ENCODE measurements at places on chromosomes 5 and 9.

DNA sequence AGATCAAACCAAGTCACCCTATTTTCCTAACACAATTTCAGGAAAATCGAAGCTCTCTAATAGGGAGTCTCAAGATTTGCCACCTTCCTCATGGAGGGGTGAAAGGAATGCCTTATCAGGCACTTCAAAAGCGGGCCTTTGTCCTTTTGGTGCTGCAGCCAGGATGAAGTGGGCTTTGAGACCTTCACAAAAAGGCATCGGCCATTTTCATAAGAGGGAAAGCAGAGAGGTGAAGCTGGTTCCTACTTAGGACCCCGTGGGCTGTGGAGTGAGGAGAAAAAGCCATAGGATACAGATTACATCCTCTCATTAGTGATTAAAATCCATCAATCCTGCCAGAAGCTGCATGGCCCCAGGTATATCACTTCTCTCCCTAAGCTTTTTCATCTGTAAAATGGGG, 859 bp downstream of the CDKN2AIPNL start:
- no peak for DNase-seq

GRCh38 chr5:172413601-172414171, 40.6 kb downstream of the SH3PXD2B start:
- DNase-seq: no peak

DNA sequence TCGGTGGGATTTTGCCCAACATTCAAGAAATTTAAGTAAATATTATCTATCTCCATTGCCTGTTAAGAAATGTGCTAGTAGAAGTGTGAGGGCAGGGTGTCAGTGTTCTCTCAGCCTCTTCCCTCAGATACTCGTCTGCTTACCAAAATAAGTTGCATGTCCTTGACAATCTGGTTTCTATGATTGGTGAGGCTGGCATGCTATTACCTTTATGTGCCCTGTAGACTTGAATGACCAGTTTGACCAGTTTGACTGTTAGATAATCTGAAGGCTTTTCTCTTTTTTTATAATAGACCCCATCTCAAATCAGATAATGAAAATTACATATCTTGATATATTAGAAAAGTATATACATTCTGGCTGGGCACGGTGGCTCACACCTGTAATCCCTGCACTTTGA, 348 bp downstream of the CATSPER3 start:
- no peak for DNase-seq

GRCh38 chr9:17130291-17130690, 4.5 kb upstream of the CNTLN start:
- DNase-seq: no peak

GRCh38 chr5:102532123-102532522, 33.3 kb upstream of the SLCO6A1 start:
- no peak for DNase-seq

GRCh38 chr5:16542236-16542635, 74.6 kb downstream of the RETREG1 start:
- DNase-seq: no peak

DNA sequence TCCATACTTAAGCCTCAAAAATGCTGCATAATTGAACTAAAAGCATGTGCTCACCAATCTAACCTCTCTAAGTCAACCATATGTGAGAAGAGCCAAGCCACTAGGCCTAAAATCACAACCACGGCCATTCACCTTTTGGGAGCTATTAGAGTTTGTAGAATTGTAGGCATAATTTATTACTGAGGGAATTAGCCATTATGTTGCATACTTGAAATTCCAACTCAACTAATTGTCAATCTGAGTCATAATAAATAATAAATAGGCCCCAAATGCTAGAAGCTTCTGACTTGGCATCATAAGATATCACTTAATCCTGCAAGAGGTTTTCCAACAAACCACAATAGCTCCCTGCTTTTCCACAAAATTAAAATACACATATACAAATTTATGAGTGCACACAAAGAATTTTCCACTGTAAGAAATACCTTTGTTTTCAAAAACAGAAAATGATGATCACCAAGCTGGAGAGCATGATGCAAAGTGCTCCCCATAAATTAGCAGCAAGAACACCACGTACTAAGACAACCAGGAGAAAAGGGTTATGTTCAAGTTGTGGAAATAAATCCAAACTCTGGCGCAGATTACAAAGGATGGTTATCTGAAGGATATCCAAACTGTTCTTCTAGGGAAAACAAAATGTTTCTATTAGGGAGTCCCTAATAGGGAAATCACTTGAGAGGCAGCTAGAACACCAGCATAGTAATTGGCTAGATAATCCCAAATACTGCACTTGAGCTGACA, 250.0 kb upstream of the SLC30A5 start:
- DNase-seq: no peak

DNA sequence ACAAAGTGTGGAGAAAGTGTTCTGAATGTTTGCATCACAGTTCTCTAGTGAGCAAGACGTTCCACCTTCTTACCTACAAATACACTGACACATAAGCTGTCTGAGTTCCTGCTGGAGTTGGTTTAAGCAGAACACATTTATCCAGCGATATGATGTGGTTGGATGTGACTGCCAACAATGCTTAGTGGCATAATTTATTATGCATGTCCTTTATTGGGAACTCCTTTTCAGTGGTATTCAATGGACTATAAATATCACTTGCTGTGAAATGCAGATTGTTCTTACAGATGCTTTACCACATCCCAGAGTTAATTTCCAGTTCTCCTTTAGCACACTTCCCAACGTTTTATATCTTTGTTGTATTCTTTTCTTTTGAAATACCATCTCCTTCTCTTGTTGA, 222.2 kb downstream of the LURAP1L start:
- no peak for DNase-seq

GRCh38 chr5:68435611-68436010, 220.1 kb downstream of the PIK3R1 start:
- DNase-seq: no peak
